ENCODE measurements at places on chromosomes 2 and 18. TPM values are rescaled to one million over a fixed set of nuclear protein-coding genes. Genes with fewer than 3 reads are reported as not detected.

- no peak overlapping the region for H3K4me3 ChIP-seq
- H3K27ac ChIP-seq: no peak overlapping the region
Observed at GRCh38 chr2:21836261-21836660, 712.5 kb downstream of the TDRD15 start.

DNA sequence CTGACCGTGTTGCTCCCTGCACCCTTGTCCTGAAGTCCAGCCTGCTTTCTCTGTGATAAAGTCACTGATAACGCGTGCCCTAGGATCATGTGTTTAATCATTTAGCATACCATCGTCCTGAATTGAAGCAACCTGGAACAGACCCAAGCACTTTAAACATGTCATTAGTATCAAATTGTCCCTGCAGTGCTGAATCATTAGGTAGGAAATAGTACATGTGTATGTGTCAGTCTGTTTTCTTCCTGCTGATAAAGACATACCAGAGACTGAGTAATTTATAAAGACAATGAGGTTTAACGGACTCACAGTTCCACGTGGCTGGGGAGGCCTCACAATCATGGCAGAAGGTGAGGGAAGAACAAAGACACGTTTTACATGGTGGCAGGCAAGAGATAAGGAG is 2.8 kb downstream of the ASB18 start:
- H3K27me3 ChIP-seq: no peaks in the 10 kb centered on the region
- H3K4me1 ChIP-seq: peaks cover 27% of the 10 kb centered on the region
- no peak overlapping the region for H3K4me3 ChIP-seq
- peaks cover 7% of the 10 kb centered on the region for H3K36me3 ChIP-seq

GRCh38 chr18:59323931-59324622 is 5.6 kb upstream of the CPLX4 start:
- no peaks in the 10 kb centered on the region for H3K27me3 ChIP-seq
- no peaks in the 10 kb centered on the region for H3K4me1 ChIP-seq
- DNase-seq: no peak
- H3K4me3 ChIP-seq: no peak overlapping the region
- H3K27ac ChIP-seq: peak overlapping the region; percentile 28

DNA sequence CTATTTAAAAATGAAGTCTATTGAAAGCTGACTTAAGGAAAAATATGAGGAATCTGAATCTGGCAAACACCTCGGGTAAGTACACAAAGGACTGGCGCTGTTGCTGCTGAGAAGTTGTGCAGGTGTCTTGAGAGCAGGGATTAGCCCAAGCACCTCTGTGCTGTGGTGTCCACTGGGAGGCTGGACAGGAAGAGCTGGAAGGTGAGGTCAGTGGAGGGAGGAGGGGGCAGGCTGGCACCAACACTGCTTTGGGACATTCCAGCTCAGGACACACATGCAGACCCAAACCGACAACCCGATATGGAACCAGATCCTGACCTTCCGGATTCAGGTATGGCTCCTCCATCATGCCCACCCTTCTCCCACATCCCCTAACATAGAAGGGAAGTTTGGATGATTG is 20.6 kb downstream of the FER1L5 start:
- no peak for DNase-seq
- H3K4me1 ChIP-seq: peaks cover 33% of the 10 kb centered on the region
- H3K27me3 ChIP-seq: no peaks in the 10 kb centered on the region
- peaks cover 17% of the 10 kb centered on the region for H3K36me3 ChIP-seq
- H3K4me3 ChIP-seq: no peak overlapping the region
- H3K27ac ChIP-seq: peak overlapping the region; percentile 79

DNA sequence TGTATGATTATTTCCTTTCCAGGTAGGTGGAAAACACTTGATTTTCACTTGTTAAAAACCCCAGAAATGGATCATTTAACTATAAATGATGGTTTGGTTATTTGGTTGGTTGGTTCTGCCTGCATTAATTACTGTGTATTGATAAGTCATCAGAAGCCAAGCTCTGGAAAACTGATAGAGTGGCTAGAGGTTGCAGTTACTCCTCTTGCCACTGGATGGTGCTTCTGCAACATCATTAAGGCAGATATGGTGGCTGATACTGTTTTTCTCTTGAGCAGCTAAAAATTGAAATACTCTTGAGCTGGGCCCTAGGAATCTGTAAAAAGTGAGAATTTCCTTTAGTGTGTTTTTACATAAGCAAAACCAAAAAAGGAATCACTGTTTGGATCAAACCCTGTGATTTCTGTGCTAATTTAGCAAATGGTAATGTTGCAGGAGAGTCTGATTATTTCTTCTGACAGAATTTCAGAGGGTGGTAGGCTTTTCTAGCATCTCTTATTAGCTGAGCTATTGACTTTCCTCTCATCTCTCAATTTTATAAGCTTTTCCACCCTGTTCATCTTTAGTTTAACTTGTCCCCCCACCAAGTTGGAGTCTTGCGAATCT is 54.3 kb downstream of the RAB10 start:
- H3K4me1 ChIP-seq: peaks cover 33% of the 10 kb centered on the region
- peak; percentile 15 for DNase-seq
- H3K4me3 ChIP-seq: no peak overlapping the region
- no peak overlapping the region for H3K27ac ChIP-seq

TUBB8B gene
- 0.35 TPM for total RNA-seq

DNA sequence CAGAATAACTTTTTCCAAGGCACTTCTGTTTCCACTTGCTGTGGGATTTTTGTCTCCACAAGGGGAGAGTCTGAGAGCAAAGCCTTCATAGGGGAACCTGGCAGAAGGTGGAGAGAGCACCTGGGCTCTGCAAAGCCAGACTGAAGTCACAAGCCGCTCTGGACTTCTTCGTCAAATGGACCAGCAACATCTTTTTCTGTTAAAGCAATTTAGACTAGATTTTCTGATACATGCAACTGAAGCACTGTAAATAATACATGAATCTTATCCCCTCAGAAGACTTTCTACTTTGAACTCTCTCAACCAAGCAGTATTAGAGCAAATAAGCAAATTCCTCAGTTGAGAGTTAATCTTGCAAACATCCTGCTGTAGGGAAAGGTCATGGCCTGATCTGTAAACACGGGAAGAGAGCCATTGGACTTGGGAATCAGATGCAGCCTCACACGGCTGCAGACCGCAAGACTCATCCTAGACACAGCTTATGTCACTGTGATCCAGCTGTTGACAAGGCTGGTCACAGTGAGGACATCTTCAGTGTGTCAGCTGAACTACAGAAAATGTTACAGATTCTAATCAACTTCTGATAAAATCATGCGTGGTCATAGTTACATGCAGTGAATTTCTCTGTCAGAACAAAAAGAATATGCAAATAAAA is 3.2 kb downstream of the SH3YL1 start:
- peaks cover 55% of the 10 kb centered on the region for H3K36me3 ChIP-seq
- H3K4me3 ChIP-seq: no peak overlapping the region
- peaks cover 25% of the 10 kb centered on the region for H3K4me1 ChIP-seq
- no peaks in the 10 kb centered on the region for H3K27me3 ChIP-seq

- no peak overlapping the region for H3K27ac ChIP-seq
- no peaks in the 10 kb centered on the region for H3K27me3 ChIP-seq
- no peaks in the 10 kb centered on the region for H3K36me3 ChIP-seq
- H3K4me3 ChIP-seq: no peak overlapping the region
- H3K4me1 ChIP-seq: no peaks in the 10 kb centered on the region
- DNase-seq: no peak
Observed at GRCh38 chr2:187168720-187169713, 279.0 kb downstream of the CALCRL start.

GRCh38 chr2:207409517-207409916 is 120.2 kb upstream of the CREB1 start:
- no peak for DNase-seq
- no peak overlapping the region for H3K27ac ChIP-seq
- no peaks in the 10 kb centered on the region for H3K4me1 ChIP-seq
- H3K36me3 ChIP-seq: no peaks in the 10 kb centered on the region
- no peak overlapping the region for H3K4me3 ChIP-seq

ASXL2 gene
- 42.8 TPM for total RNA-seq
